ENCODE measurements at places on chromosomes 13 and 19.
A peak's percentile ranks its signal among the peaks of the same experiment; 100 is the strongest.

- no peak for DNase-seq
Measured at GRCh38 chr13:76216729-76217128, 580.6 kb downstream of the LMO7 start.

- DNase-seq = peak; percentile 34
Measured at GRCh38 chr19:10424011-10424637, 3.8 kb downstream of the PDE4A start.

- no peak for DNase-seq
Measured at GRCh38 chr13:42600943-42601342, 27.0 kb downstream of the TNFSF11 start.

- peak; percentile 36 for DNase-seq
Measured at GRCh38 chr13:110134801-110135200, 172.2 kb downstream of the COL4A1 start.

DNA sequence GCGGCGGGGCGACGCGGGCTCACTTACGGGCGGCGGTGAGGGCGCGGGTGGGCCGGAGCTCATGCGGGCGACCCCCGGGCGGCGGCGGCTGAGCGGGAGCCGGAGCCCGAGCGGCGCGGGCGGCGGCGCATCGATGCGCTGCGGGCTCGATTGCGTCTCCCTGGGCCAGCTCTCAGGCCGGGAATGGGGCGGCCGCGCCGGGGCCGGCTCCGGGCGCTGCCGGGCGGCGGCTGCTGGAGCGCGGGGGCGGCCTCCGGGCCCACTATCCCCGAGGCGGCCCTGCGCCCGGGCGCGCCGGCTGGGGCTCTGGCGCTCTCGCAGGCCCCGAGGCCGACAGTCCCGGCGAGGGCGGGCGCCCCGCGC lies 1.4 kb upstream of the TSHZ3 start:
- DNase-seq = no peak
